Stimulated activated CD4-positive, alpha-beta T cell treated with anti-CD3 and anti-CD28 coated beads, Interleukin-1b, Interleukin-23, amount 100 ng/mL, for 1 hour (primary cell): ENCODE measurements at places on chromosomes 6 and 20.

GRCh38 chr6:111765763-111766162, 107.5 kb downstream of the FYN start:
- no peak for DNase-seq

DNA sequence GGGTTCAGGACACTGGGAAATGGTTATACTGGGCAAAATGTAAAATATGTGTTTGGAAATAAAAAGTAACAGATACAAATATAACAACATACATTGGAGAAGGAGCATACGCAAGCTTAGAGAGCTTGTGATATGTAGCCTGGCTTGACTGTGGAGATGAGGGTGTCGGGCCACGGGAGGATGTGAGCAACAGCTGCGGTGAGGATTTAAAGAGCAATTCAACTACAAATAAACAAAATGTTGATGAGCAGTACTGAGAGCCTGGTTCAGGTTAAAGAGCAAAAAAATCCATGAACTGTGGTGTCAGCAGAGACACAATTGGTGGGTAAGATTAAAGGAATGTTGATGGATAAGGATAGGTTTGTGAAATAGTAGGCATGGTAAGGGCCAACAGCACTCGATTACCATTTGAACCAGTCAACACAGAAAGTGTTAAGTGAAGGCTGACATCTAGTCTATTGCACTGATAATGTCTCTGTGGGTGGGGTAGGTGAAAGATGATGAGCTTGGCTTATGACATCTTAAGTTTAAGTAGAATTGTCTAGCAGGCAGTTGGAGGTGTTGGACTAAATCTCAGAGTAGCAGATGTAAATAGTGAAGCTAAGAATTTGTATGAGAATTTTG, 723.2 kb downstream of the EPM2A start:
- DNase-seq = no peak

DNA sequence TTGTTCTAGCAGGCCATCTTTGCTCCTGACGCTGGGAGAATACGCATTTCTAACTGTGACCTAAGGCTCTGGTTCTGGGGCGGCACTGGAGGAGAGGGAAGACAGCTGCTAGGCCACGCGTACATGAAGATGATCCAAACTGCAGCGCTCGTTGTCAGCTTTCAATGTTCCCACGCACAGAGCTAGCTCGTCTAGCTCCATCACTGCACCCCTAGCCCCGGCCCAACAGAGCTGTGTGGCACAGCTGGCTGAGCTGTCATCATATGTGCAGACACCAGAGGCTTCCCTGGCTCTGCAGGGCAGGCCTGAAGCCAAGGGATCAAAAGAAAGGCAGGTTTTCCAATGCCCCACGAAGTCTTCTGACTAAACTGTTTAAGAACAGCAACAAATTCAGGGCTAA, 124.7 kb downstream of the IRF4 start:
- no peak for DNase-seq

DNA sequence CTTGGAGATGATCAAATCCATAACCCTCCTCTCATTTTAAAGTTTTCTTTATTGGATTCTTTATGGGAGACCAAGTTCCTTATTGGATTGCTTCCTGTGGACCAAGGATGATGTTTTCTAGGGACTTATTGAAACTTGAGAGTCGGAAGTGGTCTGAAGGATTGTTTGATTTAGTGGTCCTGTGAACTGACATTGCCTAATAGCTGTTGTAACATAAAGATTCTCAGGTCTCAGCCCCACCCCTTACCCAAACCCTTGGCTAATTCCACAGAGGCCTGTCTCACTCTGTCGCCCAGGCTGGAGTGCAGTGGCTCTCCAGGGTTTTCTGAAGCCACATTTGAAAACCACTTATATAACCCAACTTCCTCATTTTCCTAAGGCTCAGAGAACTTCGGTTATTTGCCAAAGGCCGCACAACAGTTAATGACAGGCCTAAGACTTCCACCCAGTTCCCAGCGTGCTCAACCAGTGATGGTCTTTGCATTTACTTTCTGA, 77.0 kb downstream of the ATXN1 start:
- no peak for DNase-seq

DNA sequence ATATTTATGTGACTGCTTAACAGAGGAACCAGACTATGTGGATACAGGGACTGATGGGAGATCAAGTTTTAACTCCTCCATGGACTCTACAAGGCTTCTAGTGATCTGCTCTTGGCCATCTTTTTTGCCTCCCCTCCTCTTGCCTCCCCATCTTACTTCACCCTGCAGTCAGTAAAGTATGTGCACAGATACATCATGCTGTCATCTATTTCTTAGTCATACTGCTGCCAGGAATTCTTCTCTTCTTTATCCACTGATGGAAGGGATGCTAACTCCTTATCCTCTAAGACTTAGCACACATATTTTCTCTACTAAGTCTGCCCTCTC, 27.6 kb upstream of the FAM83C start:
- no peak for DNase-seq

DNA sequence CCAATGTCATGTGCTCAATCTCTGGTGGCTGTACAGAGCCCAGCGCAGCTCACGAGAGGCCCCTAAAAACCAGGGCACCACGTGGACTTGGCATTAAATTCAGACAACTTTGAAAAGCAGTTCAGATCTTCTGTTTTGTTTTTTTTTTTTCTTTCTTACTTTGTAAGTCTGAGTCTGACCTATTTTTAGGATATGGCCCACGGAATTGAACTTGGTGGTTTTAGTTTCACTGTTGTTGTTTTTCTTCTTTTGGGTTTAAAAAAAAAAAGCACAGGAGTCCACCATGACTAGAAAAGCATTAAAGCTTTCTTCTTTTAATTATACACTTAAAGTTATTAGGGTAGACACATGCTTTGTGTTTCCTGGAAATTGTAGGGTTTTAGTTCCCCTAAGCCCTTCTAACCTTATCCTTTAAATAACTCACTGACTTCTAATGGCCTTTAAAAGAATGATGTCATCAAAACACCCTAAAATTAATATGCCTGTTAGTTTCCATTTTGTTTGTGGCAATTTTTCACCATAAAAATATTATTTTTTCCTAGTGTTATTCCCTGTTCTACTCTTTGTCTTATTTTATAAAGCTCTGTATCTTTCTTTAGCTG, 48.5 kb upstream of the CCN2 start:
- no peak for DNase-seq

- no peak for DNase-seq
Observed at GRCh38 chr6:170388113-170388512, 81.6 kb downstream of the FAM120B start.

DNA sequence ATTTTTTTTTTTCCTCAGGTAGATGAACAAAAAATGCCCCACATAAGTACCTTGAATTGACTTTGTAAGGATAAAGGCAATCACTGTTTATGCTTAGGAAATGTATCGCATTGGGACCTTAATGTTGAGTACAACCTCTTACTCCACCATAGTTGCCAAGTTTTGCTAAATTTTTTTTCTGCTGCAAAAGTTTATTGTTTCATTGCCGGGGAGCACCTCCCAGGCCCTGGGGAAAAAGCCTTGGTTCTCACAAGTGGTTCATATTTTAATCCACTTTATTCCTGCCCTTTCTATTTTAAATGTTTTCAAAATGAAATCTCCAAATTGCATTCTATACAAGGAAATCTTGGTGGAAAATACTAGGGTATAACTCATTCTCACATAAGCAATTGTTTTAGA, 52.3 kb upstream of the UTRN start:
- DNase-seq = no peak

DNA sequence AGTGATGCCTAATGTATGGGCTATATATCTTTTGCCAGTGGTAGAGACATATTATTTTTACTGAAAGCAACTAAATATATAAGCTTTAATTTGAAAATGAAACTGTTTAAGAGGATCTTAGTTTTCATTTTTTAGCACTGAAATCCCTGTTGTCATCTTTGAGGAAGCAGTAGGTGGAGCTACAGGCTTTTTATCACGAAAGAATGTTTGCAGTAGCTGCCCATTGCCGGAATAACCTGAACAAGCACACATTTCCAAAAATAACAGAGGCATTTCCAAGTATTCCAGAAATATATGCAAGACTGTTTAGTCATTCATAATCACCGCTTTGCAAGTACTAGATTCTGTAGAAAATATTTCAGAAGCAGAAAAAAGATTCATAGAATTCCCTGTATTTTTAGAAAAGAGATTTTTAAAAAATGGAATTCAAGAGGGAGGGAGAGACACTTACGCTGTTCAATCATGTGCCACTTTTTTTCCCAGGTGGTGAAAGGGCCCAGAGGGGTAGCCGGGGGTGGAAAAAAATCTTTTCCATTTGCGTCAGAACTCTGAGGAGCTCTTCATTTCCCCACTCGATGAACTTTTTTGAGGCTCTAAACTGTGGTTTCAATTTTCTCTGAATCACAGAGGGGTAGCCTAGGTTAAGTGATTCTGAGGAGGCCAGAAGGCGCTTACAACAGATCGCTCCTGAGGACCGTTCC, 142.5 kb upstream of the FERMT1 start:
- no peak for DNase-seq

- DNase-seq = no peak
Observed at GRCh38 chr6:63097222-63097621, 114.0 kb upstream of the FKBP1C start.

GRCh38 chr6:148407372-148407771, 64.7 kb downstream of the SASH1 start:
- no peak for DNase-seq

- DNase-seq = no peak
Observed at GRCh38 chr6:105178110-105178509, 1.7 kb downstream of the POPDC3 start.

GRCh38 chr20:8020314-8021079, 936 bp upstream of the TMX4 start:
- no peak for DNase-seq

DNA sequence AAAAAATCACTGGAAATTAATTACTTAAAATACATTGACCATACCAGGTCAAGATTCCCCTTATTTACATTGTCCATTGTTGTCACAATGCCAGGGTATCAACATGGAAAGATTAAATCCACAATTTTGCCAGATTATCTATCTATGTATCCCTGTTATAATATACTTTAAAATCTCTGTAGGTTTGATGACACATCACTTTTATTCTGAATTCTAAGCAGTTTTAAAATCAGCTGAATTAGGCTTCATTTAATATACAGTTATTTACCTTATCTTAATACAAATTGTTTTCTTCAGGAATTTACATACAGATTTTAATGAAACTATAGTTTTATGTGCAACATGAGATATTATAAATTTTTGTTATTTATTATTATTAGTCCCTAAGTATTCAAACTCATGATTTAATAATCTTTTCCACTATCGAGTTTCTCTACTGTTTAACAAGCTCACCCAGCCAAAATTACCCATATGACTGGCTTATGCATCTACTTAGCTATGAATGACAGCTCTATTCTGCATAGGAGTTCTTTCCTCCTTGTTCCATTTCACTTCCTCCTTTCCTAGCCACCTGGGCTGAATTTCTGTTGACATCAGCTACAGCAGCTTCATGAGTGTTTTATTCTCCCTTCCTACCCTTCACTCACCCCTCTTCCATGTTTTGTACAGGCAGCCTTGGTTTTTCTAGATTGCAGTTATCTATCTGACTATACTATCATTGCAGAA, 654.2 kb upstream of the MAP3K7 start:
- DNase-seq = no peak

DNA sequence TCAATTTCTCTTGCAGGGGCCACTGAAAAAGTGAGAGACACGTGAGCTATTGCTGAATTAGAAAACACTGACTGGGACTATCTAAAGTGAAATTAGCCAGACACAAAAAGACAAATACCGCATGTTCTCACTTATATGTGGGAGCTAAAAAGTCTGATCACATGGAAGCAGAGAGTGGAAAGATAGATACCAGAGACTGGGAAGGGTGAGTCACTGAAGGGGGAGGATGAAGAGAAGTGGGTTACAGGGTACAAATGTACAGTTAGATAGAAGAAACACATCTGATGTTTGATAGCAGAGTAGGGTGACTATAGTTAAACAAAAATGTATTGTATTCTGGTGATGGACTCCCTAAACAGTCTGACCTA, 13.4 kb downstream of the CST3 start:
- DNase-seq = no peak

DNA sequence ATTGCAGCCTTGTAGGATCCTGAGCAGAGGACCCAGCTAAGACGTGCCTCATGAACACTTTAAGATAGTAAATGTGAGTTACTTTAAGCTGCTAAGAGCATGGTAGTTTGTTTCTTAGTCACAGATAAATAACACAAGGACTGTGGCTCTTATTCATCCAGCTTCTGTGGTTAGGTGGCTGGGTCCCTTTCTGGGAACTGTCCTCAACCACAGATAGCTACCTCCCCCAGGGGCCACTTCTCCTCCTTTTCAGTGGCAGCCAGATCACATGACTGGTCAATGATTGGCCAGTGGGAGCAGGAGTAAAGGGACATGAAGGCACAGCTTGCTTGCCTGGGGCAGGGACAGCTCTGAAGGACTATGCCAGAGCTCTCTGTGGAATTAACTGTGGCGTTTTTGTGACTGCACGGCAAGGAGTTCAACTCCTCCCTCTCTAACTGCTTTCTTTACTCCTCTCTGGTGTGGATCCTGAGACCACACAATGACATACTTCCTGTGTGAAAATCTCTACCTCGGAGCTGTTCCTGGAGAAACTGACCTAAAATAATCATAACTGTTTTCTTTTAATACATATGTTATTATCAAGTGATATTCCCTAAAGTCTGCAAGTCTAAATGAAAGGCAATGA, 76.5 kb downstream of the NRN1 start:
- DNase-seq = no peak

- no peak for DNase-seq
Observed at GRCh38 chr6:26592649-26593048, 4.1 kb upstream of the ABT1 start.

DNA sequence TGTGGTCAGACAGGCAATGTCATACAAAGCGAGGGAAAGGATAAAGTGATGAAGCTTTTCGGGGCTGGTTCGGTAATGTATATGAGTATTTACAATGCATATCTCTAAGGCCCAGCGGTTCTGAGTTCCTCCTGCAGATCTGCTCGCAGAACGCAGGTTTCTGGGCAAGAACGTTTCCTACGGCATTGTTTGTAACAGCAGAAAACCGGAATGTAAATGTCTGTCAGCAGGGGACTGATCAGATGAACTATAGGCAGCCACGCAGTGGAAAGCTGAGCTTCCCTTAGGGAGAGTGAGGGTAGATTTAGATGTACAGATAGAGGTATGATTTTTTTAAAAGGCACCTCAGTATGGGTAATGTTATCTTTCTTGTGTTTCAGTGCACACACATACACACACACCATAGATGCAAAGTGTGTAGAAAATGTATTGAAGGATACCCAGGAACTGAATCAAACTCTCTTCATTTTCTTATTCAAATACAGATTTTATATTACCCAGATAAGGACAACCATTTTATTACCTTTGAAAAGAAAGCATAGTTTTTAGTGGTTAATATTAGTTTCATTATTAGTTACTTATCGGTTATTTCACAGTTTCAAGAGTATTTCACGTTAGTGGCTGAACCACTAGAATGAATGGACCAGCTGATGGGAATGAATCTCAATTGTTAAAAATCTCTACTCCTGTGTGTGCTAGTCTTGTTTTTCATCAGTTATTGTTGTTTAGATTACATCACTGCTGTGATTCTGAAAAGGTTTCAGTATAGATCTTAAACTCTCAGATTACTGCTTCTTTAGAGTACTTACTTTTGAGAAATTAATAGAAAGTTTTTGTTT, 56.2 kb downstream of the SNX9 start:
- DNase-seq = no peak

- no peak for DNase-seq
Observed at GRCh38 chr6:121305957-121306607, 28.2 kb downstream of the TBC1D32 start.
